Caudate nucleus (tissue), 63 donors: ENCODE measurements at places on chromosomes 1 and 21.

DNA sequence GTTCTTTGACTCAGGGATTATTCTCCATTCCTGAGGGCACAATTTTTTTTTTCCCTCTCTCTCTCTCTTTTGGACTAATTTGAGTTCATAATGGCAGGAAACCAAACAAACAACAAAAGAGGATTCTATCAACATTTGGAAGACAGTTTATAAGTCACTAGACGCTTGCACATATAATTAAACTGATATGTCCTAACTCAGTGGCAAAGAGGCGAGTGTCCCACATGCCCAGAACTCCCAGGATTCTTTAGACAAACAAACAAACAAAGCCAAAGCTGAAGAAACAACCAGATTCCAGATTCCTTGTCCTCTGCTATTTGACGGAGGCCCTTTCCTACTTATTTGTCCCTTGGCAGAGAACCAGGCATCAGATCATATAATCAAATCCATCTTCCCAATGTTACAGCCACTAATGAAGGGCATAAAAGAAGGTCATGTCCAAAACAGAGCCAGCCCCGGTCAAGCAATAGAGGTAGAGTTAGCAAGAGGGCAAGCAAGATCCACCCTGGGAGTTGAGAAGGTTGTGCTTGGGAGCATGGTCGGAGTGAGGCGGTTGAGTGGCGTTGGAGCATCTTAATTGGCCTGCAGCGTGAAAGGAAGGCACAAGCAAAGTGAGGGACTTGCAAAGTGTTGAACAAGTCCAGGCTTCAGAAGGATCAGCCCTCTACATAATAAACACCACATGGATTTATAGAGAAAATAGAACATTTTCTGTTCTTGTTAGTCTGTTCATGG lies 30.3 kb downstream of the ZNF362 start:
- no peak for DNase-seq

- no peak for DNase-seq
Observed at GRCh38 chr1:200150721-200151120, 123.2 kb downstream of the NR5A2 start.

DNA sequence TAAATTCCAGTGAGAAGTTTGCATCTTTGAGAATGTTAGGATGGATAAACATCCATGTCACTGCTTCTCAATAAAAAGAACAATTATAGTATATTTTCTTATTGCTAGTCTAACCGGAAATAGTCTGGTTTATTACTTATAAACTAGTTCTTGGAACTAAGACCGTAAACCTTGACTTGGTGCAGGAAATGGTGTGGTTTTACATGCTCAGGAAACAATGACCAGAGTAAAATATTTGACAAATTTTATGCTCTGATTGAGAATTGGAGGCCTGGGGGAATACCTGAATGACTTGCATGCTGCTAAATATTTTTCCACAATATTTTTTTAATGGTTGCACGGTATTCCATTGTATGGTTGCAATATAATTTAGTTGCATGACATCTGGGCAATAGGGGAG lies 76.3 kb downstream of the XCL2 start:
- no peak for DNase-seq

- no peak for DNase-seq
Observed at GRCh38 chr1:244074559-244075171, 23.6 kb downstream of the ZBTB18 start.

- DNase-seq: no peak
Observed at GRCh38 chr1:65222340-65222940, 74.4 kb downstream of the AK4 start.

- no peak for DNase-seq
Observed at GRCh38 chr1:213284626-213285025, 233.6 kb downstream of the RPS6KC1 start.

DNA sequence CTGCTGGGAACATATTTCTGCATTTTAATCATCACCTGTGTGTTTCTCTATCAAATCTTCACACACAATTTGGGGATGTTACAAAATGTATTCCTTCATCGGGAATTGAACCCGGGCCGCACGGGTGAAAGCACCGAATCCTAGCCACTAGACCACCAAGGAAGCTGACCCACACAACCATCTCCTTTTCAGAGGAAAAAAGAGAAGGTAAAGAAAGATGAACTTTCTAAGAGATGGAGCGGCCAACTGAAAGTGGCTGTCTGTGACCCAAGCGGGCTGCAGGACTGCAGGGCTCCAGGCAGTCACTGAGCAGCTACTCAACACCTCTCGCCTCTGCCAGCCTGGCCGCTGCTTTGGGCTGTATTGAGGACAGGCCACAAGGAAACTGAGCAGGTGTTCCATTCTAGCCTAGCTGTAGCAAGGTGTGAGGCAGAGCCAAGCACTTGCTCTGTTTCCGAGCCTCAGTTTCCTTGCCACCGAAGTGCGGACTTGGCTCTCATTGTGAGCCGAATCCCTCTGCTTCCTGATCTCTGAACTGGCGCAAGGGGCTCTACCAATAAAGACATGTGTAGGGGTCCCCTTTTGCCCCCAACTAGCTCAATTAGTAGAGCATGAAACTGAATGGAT lies 156.9 kb upstream of the NBPF11 start:
- no peak for DNase-seq

- no peak for DNase-seq
Observed at GRCh38 chr1:1924386-1924785, 5.3 kb upstream of the TMEM52 start.

DNA sequence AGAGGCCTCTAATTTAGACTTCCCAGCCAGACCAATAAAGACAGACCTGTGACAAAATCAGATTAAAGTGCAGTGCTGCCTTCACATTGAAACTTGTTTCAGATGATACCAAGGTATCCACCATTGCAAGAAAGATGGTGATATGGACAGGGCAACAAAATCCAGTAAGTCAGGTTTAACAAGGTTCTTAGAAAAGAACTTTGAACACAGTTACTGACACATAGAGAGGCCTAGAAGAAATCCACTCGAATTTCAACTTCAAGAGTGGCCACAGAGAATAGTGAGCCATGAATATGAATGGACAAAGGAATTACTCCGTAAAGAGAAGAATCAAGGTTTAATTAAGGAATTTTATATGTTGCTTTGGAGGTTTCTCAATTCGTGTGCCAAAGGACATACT lies 230.4 kb downstream of the KCNT2 start:
- DNase-seq: no peak

GRCh38 chr1:160432371-160432786 lies 32.0 kb downstream of the VANGL2 start:
- DNase-seq: no peak

- no peak for DNase-seq
Observed at GRCh38 chr1:47849005-47849521, 148.1 kb downstream of the TRABD2B start.

DNA sequence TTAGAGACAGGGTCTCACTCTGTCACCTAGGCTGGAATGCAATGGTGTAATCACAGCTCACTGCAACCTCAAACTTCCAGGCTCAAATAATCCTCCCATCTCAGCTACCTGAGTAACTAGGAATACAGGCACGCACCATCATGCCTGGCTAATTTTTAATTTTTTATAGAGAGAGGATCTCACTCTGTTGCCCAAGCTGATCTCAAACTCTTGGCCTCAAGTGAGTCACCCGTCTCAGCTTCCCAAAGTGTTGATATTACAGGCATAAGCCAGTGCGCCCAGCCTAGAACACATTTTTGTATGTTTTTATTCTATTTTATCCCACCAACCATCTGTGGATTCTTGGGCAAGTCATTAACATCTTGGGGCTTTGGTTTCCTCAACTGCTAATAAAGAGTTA lies 100.5 kb downstream of the AK5 start:
- DNase-seq: no peak

GRCh38 chr21:46307625-46308024 lies 16.0 kb downstream of the C21orf58 start:
- DNase-seq: no peak

GRCh38 chr1:185789501-185790193 lies 55.5 kb downstream of the HMCN1 start:
- DNase-seq: no peak

- no peak for DNase-seq
Observed at GRCh38 chr1:213330281-213330680, 279.2 kb downstream of the RPS6KC1 start.

DNA sequence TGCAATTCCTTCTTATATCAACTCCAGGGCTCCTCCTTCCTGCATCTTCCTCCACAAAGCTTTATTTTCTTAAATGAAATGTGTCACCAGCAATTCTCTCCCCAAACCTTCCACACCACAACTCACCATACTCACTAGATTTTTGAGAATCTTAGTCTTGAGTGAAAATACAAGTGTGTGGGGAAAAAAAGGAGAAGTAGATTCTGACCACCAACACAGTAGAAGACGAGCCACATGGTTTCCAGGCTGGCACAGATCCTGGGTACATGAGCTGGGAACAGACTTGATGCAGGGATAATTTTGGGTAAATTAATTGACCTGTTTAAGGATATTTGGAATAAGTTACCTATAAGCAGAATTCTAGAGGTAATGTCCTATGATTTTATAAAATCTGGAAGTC lies 72.8 kb upstream of the KCNJ15 start:
- no peak for DNase-seq

GRCh38 chr1:91555821-91556531 lies 55.3 kb downstream of the CDC7 start:
- DNase-seq: no peak

GRCh38 chr21:16741141-16741665 lies 771.6 kb upstream of the CXADR start:
- DNase-seq: no peak

- DNase-seq: no peak
Observed at GRCh38 chr1:208203848-208204609, 40.2 kb downstream of the PLXNA2 start.

DNA sequence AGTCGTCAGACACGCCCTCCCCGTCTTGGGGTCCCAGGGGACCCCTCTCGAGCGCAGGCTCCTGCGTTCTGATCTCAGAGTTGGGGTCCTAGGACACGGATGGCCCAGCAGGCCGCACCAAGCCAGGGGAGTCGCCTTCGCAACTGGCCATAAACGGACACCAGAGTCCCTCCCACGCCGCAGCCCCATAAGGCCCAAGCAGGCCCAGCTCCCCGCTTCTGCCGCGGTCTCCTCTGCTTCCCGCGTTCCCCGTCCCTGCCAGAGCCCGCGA lies 633 bp downstream of the DMRTA2 start:
- no peak for DNase-seq

DNA sequence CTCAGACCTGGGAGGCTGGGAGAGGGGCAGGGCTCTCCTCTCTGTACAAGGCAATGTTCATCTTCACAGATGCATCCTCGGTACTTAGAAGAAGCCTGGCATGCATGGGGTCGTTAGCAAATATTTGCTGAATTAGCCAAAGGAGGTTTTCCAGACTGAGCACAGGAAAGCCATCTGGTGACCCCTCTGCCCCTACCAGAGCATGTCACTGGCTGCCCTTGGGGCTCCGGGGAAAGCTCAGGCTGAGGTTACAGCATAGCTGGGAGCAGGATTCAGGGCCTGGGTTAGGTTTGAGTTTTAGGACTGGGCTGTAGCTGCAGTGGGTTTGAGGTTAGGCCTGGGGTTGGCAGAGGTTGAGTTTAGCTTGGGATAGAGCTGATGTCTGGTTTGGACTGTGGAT lies 43.4 kb upstream of the ZBTB40 start:
- no peak for DNase-seq

- DNase-seq: no peak
Observed at GRCh38 chr1:14362331-14362730, 236.2 kb upstream of the KAZN start.

DNA sequence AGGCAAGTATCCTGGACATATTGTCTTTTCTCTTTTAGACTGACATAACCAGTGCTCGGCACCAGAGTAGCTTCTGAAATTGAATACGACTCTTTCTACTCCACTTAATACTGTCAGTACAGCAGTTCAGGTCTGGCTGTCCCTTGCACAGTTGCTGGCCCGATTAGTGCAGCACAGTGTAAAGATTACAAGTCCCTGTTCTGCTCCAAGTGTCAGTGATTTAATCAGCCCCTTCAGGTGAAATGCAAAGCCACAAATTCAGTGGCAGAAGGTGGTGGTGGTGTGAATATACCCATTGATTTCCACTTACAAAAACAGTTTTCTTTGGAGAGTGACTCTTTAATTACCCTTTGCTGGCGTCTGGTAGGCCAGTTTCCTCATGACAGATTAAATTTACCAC lies 545.4 kb downstream of the ADGRL2 start:
- no peak for DNase-seq

GRCh38 chr21:36889401-36889800 lies 77.1 kb downstream of the HLCS start:
- no peak for DNase-seq

GRCh38 chr1:95375174-95375573 lies 141.2 kb downstream of the RWDD3 start:
- DNase-seq: no peak

DNA sequence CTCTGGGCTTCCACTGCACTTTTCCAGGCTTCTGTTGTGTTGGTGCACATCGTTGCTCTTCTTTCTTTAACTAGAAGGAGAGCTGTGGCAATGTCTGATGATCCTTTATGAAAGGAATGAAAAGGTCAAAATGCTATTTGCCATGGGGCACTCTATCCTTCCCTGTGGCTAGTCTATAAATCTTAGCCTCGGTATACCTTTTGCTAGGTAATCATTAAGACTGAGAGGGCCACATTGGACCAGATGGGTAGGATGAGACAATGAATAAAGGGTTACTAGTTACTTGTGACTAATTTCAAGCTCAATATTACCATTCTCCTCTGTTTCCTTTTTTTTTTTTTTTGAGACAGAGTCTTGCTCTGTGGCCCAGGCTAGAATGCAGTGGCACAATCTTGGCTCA lies 89.4 kb upstream of the C1orf87 start:
- DNase-seq: no peak

GRCh38 chr1:222955964-222956363 lies 141.1 kb downstream of the DISP1 start:
- no peak for DNase-seq

GRCh38 chr1:74245168-74245772 lies 10.1 kb downstream of the TNNI3K start:
- no peak for DNase-seq

- DNase-seq: no peak
Observed at GRCh38 chr21:14251336-14251735, 35.4 kb downstream of the RBM11 start.
